ENCODE measurements at places on chromosomes 16 and 17.

GRCh38 chr17:42920106-42920900 is 19.7 kb downstream of the G6PC1 start:
- no peak for DNase-seq

DNA sequence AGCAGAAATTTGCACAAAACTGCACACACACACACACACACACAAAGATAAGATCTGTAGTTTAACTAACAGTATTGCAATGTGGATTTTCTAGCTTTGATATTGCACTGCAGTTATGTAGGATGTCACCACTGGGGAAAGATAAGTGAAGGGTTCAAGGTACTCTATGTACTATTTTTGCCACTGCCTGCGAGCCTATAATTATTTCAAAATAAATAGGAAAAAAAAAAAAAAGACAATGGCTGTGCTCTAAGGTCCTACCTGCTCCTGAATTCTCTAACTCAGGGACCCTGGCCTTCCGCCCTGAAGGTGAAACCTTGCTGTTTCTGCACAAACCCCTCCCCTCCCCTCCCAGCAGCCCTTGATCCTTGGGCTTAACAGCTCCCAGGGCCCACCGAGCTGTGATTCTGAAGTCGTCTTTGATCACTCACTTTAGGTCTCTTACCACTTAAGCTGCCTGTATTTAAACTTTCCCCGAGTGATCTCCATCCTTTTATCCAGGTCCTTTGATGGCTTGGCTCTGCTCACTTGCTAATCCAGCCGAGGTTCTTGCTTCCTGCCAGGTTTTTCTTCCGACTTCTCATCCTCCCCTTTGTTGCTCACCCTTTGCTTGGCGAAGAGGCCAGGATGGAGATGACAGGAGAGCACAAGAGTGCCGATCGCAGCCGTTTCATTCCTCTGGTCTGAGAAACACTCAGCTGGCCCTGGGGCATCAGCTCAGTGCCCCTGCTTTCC is 37.7 kb downstream of the TMEM114 start:
- no peak for DNase-seq

GRCh38 chr17:20092973-20093626 is 83.9 kb downstream of the SPECC1 start:
- no peak for DNase-seq

- DNase-seq = no peak
These were observed 685.8 kb upstream of the RBFOX1 start for GRCh38 chr16:6646891-6647290.

- DNase-seq = no peak
These were observed 23.1 kb downstream of the CREBBP start for GRCh38 chr16:3857189-3858043.

DNA sequence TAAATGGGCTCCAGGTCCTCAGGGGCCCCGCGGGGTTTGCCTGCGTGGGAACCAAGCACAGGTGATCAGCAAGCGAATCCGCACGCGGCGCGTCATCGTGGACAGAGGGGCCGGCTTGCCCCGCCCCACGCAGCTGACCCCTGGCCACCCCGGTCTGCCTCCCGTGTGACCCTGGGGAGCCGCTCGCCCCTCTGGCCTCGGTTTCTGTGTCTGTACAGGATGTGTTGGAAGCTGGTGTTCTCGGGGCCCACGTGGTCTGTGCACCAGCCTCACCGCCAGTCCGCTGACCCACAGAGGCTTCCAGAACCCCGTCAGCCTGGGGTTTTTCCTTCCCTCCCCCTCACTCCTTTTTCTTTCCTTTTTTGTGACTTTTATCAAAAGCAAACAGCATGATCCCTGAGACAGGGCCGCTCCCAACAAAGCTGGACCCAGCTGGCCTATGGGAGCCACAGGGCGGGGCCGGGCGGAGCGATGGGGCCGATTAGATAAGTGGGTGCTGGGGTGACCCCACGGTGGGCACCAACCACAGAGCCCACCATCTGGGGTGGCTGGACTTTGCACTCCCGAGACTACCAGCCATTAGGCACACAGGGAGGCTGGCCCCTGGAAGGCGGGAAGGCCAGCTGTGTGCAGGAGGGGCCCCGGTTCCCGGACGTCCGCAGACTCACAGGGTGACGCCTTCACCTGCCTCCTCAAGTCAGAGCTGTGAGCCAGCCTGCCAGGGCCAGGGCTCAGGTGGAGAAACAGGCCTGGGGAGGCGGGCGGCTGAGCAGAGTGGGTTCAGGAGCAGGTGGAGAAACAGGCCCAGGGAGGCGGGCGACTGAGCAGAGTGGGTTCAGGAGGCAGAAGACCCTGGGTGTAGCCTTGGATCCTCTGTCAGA is 56.0 kb downstream of the ZFPM1 start:
- no peak for DNase-seq

DNA sequence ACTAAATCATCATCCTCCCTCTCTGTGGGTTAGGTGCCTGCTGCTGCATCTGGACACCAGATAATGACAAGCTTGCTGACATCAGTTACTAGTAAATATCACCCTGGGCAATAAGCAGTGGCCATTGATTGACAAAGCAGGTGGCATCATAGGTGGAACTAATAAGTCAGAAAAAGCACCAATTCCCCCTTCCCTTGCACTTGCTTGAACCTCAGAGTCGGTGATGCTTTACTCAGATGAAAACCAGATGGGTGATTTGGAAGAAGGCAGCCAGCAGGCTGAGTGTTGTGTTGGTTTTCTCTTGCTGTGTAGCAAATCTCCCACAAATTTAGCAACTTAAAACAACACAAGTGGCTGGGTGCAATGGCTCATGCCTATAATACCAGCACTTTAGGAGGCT is 146.9 kb upstream of the NOL11 start:
- DNase-seq = no peak

DNA sequence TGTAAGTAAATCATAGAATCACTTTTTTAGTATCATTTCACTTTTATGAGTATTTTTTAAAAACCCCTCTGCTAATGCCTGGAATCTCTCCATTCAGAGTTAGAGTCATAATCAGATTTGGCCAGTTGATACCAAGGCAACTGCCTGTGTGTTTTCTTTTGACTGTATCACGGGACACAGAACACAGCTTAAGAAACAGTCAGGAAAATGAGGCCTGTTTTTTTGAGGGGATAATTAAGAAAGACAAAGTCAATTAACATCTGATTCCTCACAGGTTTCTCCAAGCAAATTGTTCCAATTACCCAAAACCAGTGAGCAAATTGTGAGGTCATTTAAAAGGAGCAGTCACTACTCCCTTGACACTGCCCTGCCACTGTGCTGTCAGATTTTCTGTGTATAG is 944.5 kb upstream of the SOX9 start:
- no peak for DNase-seq

- DNase-seq = no peak
These were observed 22.1 kb downstream of the MYH4 start for GRCh38 chr17:10447026-10447931.

GRCh38 chr17:81543339-81543675 is 8.8 kb downstream of the FAAP100 start:
- DNase-seq = no peak

DNA sequence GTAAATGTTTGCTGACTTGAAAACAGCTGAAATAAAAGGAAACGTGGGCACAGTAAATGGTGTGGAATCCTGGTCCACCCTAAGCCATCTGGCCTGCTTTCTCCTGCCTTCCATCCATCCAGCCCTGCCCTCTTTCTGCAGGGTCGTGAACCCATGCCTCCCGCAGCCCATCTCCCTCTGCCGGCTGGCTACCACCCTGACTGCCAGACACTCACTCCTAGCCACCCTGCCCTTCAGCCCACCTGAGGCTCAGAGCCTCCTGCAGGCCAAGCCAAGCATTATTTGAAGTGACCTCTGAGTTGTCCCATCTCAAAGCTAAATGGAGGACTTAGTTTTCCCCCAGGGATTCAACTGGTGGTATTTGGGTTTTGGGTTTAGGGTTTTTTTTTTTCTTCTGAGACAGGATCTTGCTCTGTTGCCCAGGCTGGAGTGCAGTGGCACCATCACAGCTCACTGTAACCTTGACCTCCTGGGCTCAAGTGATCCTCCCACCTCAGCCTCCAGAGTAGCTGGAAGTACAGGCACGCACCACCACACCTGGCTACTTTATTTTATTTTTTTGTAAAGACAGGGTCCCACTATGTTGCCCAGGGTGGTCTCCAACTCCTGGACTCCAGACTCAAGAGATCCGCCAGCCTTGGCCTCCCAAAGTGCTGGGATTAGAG is 8.4 kb downstream of the ZDHHC1 start:
- DNase-seq = no peak

- no peak for DNase-seq
These were observed 6.5 kb upstream of the XYLT2 start for GRCh38 chr17:50339381-50339780.

DNA sequence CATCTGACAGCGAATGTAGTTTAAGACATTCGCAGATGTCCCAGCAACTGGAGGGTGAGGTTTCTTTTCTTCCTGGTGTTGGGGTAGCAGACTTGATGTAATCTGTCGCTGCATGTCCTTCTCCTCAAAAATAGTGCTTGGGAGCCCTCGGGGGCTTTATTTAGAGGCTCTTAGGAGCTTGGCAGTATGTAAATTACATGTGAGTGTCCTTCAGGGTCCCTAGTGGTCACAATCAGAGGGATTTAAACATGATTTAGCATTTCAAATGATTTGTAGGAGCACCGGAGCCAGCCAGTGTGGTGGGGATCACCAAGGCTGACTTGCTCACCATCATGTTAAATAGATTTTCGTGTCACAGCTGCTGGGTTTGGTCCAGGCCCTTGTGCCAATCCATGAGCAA is 8.8 kb upstream of the SALL1 start:
- no peak for DNase-seq
